Retinal pigment epithelial cell (primary cell): ENCODE measurements at places on chromosomes 3 and 15.
A peak's percentile ranks its signal among the peaks of the same experiment; 100 is the strongest.

GRCh38 chr3:101262393-101263240 lies 57.8 kb downstream of the IMPG2 start:
- no peak for DNase-seq

GRCh38 chr3:156729460-156730179 lies 55.2 kb downstream of the TIPARP start:
- no peak for DNase-seq

DNA sequence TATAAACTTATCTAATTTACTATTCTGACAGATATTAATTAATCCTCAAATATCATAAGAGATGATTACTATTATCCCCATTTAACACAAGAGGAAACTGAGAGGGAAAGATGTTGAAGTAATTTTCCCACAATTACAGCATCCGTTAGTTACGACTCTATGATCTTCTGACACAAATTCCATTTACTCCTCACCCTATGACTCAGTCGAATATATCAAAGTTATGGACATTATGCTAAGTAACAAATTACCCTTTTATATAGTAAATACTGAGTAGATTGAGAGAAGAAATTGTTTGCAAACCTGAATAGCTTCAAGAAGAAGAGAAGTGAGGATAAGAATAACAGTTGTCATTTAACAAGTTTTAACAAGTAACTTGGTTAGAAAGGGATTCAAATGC lies 340.0 kb downstream of the TBC1D5 start:
- DNase-seq: no peak

DNA sequence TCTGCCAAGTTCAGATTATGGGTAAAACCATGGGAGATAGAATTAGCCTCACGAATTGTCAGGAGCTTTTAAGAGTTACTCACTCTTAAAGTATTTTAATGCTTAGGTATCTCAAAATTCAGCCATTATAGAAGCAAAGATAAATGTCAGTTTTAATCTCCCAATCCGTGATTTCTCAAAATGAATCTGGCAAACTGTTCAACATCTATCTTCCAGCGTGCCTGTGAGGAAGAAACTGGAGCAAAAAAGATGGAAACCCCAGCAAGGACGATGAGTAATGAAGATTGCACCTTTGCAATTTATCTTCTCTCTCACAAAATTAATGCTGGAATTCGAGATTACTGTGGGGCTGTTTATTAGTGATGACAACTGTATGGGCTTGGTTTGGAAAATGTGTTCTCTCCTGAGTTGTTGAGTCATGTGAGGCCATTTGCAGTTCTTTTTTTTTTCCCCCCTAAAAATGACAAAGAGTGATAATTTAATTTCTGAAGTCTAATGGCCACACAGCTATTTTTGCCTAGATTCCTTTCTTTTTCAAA lies 70.5 kb downstream of the PYDC2 start:
- no peak for DNase-seq

DNA sequence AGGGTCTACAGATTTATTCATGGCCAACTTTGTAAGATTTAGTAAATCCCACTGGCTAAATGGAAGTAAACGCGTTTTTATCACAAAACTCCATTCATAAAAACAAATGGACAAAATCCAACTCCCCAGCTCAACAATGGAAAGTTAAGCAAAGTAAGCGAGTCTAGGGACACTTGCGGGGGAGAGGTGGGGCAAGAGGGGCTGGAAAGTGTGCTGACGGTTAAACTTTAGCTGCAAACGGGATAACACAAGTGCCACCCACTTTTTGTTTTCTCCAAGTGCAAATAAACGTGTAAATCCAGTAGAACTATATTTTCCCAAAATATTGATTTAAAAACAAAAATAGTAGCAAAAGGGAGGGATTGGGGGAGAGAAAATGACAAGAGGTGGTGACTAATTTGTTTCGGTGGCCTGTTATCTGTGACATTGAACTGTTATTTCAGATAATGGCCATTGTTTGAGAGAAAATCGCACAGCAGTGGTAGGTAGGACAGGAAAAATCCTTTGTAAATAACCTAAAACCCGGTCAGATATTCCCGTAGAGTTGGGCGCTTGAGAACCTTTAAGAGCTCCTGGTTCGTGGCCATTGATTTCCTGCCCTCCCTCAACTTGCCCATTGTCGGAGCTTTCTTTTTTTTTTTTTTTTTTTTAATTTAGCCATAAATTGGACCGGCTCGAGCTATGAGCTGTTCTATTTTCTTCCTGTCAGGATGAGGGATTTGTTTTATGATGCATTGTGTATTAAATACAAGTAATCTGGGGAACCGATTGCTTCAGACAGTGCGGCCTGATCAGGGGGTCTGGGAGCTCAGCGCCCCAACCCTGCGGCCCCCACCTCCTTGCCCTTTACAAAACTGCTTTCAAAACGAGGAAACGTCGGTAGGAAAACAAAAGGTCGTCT lies 514.8 kb downstream of the MECOM start:
- no peak for DNase-seq

DNA sequence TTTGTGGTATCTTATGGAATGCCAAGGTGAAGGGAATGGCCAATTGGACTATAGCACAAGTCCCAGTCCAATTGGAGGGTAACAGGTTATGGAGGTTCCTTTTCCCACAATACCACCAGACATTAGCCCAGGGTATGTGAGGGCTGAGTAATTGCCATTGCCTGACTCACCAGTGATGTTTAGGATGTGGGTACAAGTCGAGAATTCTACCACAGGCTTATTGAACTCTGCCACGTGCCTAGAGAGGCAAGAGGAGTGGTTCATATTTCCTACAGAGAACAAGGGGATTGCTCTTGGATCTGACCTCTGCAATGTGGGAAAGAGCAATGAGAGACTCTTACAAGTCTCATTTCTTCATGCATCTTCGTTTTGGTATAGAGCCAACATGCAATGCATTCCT lies 85.0 kb upstream of the XCR1 start:
- no peak for DNase-seq

GRCh38 chr3:63413523-63413922 lies 135.4 kb downstream of the SYNPR start:
- DNase-seq: no peak

GRCh38 chr3:129835198-129835597 lies 58.3 kb downstream of the TMCC1 start:
- DNase-seq: no peak

DNA sequence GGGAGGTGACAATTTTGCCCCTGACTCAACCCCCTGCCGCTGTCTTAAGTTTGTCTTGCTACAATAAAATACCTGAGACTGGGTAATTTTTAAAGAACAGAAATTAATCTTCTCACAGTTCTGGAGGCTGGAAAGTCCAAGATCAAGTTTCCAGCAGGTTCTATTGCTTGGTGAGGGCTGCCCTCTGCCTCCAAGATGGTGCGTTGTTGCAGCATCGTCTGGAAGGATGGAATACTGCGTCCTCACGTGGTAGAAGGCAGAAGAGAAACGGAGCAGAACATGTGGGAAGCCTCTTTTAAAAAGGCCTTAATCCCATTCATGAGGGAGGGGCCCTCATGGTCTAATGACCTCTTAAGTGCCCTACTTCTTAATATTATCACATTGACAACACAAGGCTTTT lies 87.3 kb upstream of the SNTN start:
- DNase-seq: no peak

- no peak for DNase-seq
These were observed 29.9 kb upstream of the TTC14 start for GRCh38 chr3:180571831-180572598.

GRCh38 chr3:60989626-60990441 lies 261.4 kb downstream of the FHIT start:
- DNase-seq: no peak

- no peak for DNase-seq
These were observed 17.9 kb downstream of the CRYGS start for GRCh38 chr3:186526256-186526606.

DNA sequence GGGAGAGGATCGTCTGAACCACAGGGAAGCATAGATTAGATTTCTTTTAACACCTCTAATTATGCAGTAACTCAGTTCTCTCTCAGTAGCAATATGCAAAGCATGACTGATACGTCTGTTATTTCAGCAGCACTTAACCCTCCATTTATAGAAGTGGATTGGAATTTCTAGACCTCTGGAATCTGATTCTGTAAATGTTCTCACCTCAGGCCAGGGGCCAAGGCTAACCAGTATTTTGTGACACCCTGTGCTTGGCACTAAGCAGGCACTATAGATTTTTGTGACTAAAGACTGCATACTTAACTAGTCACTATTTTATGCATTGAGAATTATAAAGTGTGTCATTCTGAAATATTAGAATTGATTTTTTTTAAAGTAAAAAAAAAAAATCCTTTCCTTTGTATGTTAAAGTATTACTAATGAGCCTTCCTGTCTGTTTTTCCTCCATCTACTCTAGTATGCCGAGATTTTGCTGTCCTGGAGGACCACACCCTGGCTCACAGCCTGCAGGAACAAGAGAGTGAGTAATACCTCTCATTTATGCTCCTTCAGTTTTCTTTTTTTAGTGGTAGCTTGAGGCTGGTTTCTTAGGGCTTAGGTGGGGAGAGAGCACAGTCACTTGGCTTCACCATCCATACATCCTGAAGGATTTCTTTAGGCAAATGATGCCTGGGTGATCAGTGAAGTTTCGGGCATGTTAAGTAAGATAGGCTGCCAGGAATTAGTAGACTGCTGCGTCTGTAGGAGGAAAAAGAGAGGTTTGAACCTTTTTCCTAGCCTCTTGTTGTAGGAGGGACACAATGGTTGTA lies 26.5 kb upstream of the UTS2B start:
- DNase-seq: peak; percentile 92

DNA sequence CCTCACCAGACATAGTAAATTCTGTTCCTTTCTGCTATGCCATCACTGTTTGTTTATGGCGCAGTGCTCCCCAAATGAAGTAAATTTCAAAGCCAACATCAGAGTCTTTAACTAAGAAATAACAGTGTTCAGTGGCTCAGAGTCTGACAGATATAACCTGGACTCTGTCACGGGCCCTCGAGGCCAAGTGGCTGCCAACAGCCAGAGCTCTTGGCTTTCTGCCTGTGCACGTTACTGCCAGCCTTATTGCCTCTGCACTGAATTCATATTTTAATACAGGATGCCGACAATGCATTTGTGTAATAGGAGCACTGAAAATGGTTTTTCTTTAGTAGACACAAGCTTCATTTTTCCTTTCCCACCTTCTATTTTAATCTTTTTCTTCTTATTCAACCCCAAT lies 219.9 kb downstream of the NLGN1 start:
- no peak for DNase-seq

DNA sequence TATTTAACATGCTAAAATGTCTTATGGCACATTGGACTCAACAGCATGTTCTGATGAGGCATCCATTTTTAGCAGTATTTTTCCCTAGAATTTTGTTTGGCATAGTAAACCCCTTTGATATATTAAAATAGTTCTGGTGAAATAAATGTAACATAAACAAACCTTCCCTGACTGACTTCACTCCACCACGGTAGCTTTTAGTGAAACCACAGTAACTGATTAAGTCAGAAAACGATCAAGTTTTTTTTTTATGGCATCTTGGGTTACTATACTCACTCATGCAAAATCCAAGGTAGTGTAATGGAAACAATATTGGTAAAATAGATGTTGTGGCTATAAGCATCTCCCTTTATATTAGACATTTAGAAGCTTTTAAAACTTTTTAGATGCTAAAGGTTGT lies 2.8 kb downstream of the SERP1 start:
- no peak for DNase-seq

DNA sequence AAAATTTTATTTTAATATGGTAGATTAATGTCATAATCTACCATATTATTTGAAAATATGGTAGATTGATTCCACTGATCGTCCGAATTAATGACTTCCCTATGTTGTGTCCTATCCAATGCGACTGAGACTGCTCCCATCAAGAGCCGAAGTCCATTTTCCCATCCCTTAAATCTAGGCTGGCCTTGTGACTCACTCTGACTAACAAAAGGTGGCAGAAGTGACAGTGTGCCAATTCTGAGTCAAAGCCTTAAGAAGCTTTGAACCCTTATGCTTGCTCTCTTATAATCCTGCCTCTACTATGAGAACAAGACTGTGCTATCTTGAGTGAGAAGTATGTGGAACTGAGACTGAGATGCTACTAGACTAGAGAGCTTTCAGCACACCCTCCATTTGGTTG lies 387.2 kb downstream of the ROBO1 start:
- DNase-seq: no peak

GRCh38 chr3:2870724-2871333 lies 239.3 kb downstream of the IL5RA start:
- peak; percentile 6 for DNase-seq

GRCh38 chr15:80473286-80474223 lies 69.4 kb downstream of the ARNT2 start:
- no peak for DNase-seq

- DNase-seq: no peak
These were observed 491.1 kb downstream of the ZNF385D start for GRCh38 chr3:21259896-21260295.

- DNase-seq: no peak
These were observed 80.8 kb downstream of the GSK3B start for GRCh38 chr3:120013481-120013880.

- peak; percentile 81 for DNase-seq
These were observed 44.4 kb upstream of the SACM1L start for GRCh38 chr3:45644791-45645201.

- DNase-seq: peak; percentile 99
These were observed 11.3 kb upstream of the C3orf52 start for GRCh38 chr3:112074616-112075497.

DNA sequence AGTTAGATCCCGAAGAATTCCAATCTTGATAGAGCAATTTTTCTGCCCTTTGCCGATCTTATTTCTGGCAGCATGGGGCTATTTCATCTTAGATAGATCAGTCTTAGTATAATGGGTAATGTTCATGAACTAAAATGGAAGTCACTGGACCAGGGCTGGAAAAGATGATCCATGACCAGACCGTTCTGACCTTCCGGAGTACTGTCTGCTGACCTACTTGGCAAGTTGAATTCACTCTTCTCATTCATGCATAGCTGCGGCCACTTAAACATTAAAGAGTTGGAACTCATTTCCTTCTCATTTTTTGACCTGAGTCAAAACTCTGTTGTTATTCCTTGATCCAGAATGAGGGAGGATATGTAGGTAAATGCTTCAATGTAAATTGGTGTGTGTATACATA lies 32.5 kb downstream of the GMNC start:
- DNase-seq: no peak

GRCh38 chr3:98914210-98915080 lies 12.9 kb upstream of the DCBLD2 start:
- DNase-seq: no peak

GRCh38 chr15:90234096-90234988 lies at the start of gene GDPGP1:
TSS of gene GDPGP1 (plus strand) at chr15:90234209. CDS start at chr15:90240909, 6,700 bp downstream.
- DNase-seq: no peak

- no peak for DNase-seq
These were observed 177.3 kb downstream of the KLF13 start for GRCh38 chr15:31503758-31504461.

DNA sequence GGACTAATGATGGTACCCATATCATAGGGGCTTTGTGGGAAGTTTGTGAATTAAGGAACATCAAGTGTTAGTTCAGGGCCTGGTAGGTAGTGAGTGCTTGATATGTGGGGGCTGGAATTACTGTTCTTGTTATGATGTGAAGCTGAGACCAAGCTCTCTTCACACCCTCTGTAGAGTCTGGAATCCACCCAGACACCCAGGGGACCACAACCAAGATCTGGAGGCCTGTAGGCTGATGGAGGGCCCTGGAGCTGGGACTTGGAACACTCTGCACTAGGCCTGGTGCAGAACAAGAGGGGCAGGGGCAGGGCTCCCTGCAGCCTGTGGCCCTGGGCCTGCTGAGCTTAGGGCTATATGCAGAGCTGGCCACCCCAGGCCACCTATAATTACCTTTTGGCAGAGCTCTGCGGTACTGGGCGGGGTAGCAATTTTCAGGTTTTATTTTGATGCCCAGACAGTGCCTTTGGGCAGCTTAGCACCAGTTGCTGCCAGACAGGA lies 13.1 kb upstream of the PRKCD start:
- no peak for DNase-seq
